ENCODE measurements at places on chromosomes 12 and 14.

GRCh38 chr12:57242329-57242690 is 8.7 kb downstream of the STAC3 start:
- no peak for DNase-seq

DNA sequence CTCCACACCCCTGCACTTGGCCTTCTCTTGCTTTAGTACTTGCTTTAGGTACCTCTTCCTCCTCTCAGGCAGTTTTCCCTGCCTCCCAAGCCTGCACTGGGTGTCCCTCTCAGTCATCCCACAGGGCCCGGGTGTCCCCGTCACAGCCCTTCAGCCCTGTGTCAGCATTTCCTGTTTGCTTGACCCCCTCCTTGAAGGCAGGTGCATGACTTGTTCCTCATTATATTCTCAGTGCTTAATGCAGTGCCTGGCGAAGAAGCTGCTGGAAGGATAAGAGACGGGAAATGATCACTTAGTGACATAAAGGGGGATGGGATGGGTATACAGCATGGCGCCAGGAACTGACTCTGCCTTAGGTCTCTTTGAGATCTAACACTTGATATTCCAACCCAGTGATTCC is 61.5 kb downstream of the IQSEC3 start:
- no peak for DNase-seq

- no peak for DNase-seq
Measured at GRCh38 chr12:29053567-29053966, 95.5 kb upstream of the FAR2 start.

- DNase-seq, result no peak
Measured at GRCh38 chr12:71354871-71355270, 84.7 kb upstream of the LGR5 start.

DNA sequence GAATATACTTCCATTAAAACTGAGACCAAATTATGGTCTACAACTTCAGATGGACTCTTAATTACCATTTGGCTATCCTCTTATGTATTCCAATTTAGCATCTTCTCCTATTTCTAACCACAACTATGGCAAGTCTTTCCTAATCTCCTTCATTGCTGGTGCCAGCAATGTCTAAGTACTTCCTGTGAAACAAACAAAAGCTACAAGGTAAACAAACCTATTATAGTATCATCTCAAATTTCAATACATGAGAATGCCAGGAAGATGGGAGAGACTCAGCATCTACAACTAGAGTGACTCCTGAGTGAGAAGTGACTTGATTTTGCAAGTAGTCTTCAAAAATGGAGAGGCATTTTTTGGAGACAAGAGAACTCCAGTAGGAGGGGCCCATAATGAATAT is 202.9 kb upstream of the ATXN7L3B start:
- no peak for DNase-seq

- DNase-seq, result no peak
Measured at GRCh38 chr12:101924618-101925017, 47.2 kb downstream of the DRAM1 start.

DNA sequence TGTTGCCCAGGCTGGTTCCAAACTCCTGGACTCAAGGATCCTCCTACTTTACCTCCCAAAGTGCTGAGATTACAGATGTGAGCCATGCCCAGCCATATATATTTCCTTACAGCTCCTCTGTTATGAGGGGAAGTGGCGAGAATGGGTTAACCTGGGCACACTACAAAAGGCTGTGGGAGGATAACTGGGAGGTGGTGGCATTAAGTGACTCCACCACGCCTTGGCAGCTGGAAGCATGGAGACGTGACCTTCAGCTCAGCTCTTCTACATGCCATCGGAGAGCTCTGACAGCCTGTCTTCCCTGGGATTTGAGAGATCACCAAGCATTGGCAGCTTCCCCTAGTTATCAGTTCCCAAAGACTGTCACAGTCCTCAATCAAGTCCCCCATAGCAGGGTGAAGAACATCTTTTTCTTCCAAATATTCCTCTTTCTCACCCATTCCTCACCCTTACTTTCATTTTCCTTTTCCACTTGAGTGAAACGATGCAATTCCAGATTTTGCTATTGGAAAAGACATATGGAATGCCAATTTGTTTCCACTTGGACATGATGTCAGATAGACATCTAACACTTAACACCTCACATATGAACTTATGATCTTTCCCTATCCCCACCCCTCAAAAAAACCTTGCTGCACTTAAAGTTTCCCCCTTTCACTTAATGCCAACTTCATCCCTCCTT is 48.5 kb downstream of the PHLDA1 start:
- no peak for DNase-seq

DNA sequence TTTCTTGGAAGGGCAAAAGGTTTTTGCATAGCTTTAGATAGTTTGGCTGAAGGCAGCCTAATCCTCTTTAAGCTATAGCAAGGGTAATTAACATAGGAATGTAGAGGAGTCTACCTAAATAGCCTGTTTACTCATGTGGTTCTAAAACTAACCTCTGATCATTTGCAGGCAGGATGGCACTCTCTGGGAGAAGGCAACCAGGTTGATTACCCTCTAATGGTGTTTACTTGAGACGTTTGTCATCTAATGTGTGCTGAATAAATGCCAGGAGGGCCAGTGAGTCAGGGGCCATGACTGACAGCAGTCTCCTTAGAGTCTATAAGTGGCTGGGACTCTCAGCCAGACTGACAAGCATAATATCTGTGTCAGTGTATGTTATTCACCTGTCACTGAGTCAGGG is 286.4 kb downstream of the PCNX1 start:
- no peak for DNase-seq

- no peak for DNase-seq
Measured at GRCh38 chr12:128091101-128091720, 175.8 kb upstream of the TMEM132C start.

GRCh38 chr14:106062502-106063272 is 536.3 kb downstream of the TMEM121 start:
- DNase-seq, result no peak

GRCh38 chr12:68825569-68826217 is 17.7 kb downstream of the MDM2 start:
- DNase-seq, result no peak

GRCh38 chr14:101060171-101060601 is 156.7 kb upstream of the RTL1 start:
- DNase-seq, result no peak

DNA sequence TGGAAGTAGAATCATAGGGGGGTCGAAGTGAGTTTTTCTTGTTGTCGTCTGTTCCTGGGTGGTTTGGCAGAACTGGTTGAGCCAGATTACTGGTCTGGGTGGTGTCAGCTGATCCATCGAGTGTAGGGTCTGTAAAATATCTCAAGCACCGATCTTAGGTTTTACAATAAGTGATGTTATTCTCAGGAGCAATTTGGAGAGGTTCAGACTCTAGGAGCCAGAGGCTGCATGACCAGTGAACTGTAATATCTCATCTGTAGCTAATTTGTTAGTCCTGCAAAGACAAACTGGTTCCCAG is 9.7 kb upstream of the SERPINA1 start:
- no peak for DNase-seq

GRCh38 chr12:90910958-90911357 is 44.0 kb downstream of the CCER1 start:
- DNase-seq, result no peak

DNA sequence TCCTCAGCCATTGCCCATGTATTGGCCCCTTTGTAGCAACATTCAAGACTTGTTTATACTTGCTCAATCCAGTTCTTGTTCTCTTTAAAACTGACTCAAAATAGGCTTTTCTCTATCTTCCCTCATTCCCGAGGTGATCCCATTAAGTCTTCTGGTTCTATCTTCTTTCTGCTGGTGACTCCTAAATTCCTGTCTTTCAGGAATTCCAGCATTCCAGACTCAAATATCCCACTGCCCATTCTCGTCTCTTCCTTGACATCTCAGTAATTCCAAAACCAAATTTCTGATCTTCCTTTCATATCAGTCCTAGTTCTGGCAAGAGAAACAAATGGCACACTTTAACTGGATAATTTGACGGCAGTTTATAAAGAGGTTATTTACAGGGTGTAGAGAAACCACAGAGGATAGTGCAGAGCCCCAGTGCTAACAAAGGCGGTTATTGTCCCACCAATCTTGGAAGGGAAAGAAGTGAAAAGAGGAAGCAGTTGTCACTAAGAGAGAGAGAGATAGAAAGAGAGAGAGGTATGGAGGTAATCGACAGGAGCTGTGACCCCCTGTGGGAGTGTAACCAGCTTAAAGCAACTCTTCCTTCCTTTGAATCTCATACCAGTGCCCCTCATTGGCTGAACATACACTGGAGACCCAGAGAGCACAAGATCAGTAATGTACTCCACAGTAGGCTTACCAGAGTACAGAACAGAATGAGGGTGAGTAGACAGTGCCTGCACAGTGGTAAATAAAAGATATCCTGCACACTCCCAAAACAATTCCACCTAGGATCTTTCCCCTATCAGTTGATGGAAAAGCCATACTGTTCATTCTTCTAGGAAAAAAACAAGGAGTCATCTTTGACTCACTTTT is 177.6 kb upstream of the LMNTD1 start:
- no peak for DNase-seq

DNA sequence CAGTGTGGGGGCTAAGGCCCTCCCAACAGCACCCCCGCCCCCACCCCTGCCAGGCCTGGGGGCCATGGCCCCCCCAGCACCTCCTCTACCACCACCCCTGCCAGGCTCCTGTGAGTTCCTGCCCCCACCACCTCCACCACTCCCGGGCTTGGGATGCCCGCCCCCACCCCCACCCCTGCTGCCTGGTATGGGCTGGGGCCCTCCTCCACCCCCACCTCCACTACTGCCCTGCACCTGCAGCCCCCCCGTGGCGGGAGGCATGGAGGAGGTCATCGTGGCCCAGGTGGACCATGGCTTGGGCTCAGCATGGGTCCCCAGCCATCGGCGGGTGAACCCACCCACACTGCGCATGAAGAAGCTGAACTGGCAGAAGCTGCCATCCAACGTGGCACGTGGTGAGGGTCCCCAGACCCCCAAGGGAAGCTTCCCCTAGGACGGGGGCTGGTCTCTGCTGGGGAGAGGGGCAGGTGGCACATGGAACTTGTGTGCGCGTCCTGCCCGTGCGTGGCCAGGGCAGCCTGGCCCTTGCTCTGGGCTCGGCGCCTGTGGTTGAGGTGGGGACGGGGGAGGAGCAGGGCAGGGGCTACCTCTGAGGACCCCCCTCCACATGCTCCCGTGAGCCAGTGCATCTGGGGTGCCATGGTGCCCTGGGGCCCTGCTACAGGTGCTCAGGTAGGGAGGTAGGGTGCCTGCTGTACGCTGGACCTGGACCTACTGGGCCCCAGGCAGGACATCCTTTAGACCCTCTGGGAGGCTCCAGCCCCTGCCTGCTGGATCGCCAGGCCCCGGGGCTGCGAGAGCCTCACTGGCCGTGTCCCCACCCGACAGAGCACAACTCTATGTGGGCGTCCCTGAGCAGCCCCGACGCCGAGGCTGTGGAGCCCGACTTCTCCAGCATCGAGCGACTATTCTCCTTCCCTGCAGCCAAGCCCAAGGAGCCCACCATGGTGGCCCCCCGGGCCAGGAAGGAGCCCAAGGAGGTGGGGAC is 16.1 kb upstream of the ADSS1 start:
- no peak for DNase-seq

DNA sequence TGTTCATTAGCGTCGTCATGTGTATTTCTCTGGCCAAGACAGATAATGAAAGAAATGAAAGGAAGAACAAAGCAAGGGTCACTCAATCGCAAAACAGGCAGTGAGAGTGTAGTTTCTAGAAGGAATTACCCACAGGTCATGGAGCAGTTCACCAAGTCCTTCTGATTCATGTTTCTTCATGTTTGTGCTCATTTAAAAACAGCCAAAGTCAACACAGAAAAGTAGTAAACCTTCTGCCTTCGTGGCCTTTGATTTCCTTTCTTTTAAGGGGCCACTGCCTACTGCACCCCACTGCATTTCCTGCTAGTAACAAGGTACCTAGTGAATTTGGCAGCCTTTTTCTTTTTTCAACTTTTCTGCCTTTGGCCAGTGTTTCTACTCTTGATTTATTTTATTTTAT is 75.1 kb downstream of the KCNK13 start:
- no peak for DNase-seq

- DNase-seq, result no peak
Measured at GRCh38 chr12:6266541-6266966, 43.9 kb upstream of the PLEKHG6 start.

DNA sequence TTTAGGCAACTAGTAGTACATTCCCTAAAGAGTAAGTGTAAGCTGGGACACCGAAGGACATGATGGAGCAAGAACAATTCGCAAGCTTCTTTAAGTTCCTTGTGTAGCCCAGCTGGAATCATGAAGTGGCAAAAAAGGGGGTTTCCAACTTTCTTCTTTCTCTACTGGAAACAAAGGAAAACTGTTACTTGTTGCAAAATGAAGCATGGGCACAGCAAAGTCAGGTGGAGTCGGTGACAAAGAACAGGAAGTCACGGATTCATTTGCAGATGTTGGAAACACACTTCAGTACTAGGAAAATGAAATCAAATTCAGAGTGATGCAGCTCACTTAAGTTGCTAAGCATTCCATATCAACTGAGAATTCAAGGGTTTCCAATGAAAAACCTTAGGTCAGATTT is 706.9 kb upstream of the STXBP6 start:
- no peak for DNase-seq

- DNase-seq, result no peak
Measured at GRCh38 chr14:97970222-97970621, 1173.0 kb downstream of the VRK1 start.
